Stromal cell of bone marrow (primary cell): ENCODE measurements at places on chromosomes 7 and 10.

- DNase-seq, result peak; percentile 43
These were observed 77.1 kb upstream of the DUSP5 start for GRCh38 chr10:110420401-110421193.

GRCh38 chr7:13724977-13725566, 264.4 kb downstream of the ETV1 start:
- no peak for DNase-seq

DNA sequence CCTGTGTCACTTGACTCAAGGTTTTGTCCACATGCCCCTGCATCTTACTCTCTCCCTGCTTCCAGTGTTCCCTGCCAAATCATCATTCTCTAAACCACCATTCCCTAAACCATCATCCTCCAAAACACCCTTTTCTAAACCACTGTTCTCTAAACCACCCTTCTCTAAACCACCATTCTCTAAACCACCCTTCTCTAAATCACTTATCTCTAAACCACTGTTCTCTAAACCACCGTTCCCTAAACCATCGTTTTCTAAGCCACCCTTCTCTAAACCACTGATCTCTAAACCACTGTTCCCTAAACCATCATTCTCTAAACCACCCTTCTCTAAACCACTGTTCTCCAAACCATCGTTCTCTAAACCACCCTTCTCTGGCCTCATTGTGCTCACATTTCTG, 142.1 kb downstream of the CXCL12 start:
- DNase-seq, result no peak

GRCh38 chr7:16399265-16399831, 22.0 kb downstream of the CRPPA start:
- no peak for DNase-seq

- DNase-seq, result peak; percentile 59
These were observed 63.9 kb downstream of the TMEM209 start for GRCh38 chr7:130141161-130141883.

- DNase-seq, result no peak
These were observed 28.5 kb upstream of the NUB1 start for GRCh38 chr7:151312831-151313809.

- DNase-seq, result no peak
These were observed 46.9 kb upstream of the GJD4 start for GRCh38 chr10:35558276-35558675.

DNA sequence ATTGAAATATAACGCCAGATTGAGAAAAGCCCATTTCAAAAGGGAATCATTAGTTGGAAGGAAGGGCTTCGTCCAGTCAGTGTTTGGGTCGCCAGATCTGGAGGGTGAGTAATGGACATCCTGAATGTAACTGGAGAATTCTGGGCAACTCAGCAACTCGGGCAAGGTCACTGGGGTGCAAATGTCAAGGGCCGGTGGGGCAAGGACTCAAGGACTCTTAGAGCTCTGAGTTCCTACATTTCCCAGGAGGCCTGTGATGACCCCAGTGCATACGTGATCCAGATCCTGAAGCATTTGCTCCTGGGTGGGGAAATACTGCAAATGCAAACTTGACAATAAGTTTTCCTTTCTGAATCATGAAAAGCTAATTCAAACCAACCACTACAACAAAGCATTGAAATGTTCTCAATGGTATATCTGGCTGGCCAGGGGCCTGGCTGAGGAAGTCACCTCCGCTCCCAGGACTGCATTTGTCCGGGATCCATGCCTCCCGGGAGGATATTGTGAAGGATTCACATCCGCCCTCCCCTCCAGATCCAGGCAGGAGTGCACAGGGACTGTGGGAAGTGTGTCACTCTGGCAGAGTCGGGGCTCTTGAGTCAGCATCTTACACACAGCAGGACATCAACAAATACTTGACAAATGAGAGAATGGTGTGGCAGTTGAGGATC, 164.0 kb downstream of the FANK1 start:
- peak; percentile 76 for DNase-seq

- DNase-seq, result no peak
These were observed 88.8 kb downstream of the GSAP start for GRCh38 chr7:77327067-77327931.

DNA sequence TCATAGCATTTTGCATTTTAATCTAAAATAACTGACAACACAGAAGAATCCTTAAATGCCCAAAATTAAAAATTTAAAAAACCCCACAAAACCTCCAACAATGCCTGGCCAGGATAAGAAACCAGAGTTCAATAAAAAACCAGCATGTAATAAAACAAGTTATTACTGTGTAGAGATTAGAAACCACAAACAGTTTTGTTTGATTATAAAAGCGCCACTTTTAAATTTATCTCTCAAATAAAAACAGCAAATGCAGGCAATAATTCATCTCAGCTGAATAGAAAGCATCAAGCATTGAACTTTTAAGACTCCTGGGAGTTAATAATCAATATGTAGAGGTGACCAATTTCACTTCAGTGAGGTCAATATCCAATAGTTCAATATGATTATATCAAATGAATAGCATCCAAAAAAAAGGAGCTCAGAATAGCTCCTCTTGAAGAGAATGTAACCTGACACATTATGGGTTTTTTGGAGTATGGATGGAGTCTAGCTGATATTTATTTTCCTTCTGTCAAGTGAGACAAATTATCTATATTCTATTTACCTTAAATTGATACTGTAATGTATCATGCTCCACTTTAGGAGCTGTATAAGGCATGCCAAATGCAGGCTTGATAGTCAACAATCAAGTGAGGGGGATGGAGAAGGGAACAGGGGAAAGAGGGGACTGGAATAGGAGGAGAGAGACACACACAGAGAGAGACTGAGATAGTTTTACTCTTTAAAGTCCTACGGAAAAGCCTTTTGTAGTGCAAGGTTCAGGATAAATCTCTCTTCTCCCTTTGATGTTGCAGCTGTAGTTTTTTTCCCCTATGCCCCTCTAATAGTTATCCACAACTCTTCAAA, 130.9 kb downstream of the RSU1 start:
- DNase-seq, result no peak

DNA sequence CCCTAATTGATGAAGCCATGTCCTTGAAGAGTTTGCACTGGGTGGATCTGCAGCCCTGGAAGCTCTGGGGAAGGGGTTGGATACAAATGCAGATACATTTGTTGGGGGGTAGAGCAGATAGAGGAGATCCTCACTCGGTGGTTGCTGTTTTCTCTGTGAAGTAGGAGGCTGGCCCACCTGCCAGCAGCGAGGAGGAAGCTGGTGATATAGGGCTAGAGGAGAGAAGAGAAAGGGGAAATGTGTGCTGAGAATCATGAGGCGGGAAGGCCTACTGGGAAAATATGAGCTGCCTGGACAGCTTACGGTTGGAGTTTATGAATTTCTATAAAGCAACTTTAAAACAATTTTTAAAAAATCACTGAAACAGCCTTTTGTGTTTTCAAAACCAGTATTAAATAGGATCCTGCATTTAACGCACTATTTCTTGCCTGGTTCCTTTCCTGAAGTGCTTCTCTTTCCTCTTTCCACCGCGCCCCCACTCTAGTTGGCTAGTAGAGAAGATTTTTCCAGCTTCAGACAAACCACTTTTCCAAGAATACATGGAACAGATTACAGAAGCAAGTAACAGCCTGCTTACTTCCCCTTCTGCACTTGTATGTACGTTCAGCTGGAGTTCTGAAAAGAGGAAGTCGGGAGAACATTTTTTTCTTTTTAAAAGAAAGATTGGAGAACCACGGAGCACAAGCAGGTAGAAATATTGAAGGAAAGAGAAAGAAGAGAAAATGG, 100.6 kb upstream of the GLCCI1 start:
- DNase-seq, result no peak

DNA sequence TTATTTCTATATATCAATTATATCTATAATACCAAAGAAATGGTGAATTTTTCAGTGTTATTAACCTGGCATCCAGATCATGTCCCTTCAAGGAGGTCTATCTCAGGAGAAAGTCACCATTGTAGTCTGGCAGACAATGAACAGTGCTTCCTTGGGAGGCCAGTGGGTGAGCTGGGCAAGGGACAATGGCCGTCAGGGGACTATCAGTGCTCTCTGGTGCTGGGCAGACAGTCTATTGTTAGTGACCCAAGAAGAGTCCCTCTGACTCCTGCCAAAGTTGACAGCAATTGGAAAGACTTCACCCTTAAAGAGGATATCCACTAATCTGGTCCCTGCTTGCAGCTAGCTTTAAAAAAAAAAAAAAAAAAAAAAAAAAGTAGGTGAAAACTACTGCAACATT, 7.1 kb downstream of the JAZF1 start:
- DNase-seq, result no peak

DNA sequence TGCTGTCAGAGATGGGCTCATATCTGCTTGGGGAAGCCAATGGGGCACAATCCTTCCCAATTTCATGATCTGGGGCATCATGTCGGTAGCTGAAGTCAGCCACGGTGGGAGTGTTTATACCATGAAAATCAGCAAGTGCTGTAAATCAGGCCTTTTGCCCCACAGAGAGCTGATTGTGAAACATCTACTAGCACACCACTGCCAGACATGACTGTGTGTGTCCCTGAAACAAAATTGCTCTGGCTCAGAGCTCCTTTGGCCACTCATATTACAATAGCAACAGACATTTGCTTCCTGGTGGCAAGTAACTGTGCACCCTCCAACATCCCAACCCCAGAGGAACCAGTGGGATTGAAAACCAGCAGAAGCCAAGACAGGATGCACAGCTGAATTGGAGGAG, 23.7 kb downstream of the GPR26 start:
- DNase-seq, result no peak

- DNase-seq, result no peak
These were observed 990.7 kb downstream of the CCSER2 start for GRCh38 chr10:85318809-85319807.

GRCh38 chr7:17207220-17207619, 91.2 kb upstream of the AHR start:
- DNase-seq, result no peak

DNA sequence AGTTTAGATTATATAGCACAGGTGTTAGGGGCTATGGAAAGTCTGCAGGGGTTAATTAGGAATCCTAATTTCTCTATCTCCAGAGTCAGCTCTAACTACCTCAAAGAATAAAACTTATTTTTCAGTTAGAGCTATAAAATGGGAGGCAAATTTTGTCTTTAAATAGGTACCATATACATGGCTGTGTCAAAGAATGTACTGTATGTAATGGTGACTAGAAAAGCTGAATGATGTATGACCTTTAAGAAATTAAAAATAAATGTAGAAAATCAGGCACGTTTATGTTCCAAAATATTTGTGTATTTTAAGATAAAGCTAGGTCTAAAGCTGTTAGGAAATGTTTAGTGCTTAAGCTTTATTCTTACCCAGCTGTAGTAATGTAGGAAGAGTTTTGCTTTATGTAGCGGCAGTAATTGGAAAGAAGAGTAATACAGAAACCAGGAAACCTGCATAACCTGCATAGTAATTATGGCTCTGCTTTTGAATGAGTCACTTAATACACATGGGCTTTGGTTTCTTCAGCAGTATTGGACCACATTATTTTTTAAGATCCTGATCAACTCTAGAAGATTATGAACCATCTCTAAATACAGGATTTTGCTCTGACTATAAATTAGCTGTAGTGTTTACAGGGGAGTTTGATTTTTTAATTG, 85.0 kb downstream of the KMT2E start:
- DNase-seq, result no peak

- DNase-seq, result no peak
These were observed 157.5 kb upstream of the NFE2L3 start for GRCh38 chr7:25994433-25994994.

GRCh38 chr10:124520558-124521428, 59.2 kb downstream of the LHPP start:
- no peak for DNase-seq

DNA sequence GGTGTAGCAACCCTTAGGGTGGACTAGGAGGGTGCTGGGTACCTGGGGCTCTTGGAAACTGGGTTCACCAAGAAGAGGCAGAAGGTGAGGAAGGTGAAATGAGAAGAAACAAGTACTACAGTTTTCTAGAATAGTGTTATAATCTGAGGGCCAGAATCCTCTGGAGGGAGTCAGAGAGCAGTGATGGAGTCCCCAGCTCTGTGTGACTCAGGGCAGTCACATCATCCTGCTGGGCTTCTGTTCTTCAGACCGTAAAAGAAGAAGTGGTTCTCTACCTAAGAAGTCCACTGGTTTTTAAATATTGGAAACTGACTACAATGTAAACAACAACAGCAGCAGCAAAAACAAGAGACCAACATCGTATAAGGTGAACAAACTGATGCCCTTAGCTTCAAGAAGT, 197.3 kb downstream of the PRPF18 start:
- no peak for DNase-seq

GRCh38 chr10:106111246-106111645, 1053.3 kb downstream of the SORCS1 start:
- DNase-seq, result peak; percentile 16

DNA sequence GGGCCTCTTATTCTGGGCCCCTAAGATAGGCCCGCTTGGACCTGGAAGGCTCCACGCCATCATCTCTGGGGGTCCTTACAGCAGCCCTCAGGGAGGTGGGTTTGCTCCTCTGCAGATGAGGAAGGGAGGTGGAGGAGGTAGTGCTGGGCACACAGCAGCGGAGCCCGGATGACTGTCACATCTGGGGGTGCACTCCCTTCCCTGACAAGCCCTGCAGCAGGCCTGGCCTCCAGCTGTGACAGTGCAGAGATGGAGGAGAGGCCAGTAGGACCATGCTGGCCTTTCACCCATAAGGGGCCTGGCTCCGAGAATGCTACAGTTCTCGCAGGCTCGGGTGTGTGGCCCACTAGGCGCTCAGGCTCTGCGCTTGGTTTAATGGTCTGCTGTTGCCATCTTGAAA, 9.2 kb downstream of the GDF2 start:
- no peak for DNase-seq

DNA sequence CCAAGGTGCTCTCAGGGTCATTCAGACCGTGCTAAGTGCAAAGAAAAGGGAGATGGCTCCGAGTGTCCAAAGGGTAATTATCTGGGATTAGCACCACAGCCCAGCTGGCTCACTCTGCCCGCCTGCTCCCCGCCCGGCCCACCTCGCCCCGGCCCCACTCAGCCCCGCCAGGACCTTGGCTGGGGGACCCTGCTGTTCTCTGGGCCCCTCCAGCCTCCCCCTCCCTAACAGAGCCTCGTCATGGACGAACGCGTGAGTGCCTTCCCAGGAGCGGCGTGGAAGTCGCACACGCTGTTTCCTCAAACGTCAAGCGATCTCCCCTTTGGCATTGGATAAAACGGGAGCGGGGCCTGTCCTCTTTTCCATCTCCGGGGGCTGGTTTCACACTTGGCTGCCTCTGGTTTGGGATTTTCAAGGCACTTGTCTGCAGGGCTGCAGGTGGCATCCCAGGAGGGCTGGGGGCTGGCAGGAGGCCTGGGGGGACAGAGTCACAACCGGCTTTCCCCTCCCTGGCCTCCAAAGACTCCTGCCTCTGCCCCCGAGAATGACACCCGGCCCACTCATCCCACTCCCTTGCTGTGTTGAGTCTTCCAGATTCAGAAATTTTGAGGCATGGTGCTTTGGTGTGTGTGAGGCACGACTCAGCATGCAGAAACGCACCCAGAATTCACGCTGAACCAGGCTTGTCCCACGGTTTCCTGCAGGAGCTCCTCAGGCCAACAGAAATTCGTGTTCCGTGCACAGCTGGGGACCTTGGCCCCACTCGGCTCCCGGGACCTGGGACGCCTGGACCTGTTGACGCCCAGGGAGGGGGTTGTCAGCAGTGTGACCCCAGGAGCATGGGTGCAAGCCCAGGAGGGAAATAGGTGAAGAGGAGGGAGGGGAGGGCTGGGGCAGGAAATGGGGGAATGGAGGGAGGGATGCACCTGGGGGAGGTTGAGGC, 110.0 kb downstream of the PDGFA start:
- DNase-seq, result no peak
